ENCODE measurements at places on chromosomes 2 and 18.

DNA sequence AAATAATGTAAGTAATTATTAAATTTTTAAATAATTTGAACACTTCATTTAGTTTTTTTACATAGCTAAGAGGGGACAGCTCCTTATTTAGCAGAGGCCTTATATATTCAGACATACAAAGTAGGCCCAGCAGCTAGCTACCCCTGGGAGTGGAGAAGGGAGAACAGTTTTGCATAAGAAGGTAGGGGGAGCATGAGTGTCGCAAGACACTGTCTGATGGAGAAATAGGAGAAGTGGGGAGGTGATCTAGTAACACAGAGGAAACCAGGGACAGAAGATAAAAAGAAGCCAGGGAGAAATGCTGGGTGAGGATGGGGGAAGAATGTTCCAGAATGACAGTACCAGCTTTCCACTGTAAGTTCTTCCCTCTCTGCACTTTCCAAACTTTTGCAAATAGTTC lies 16.0 kb upstream of the RGPD4 start:
- DNase-seq: no peak

- DNase-seq: peak; percentile 64
Measured at GRCh38 chr18:68791801-68792200, 6.1 kb upstream of the CCDC102B start.

GRCh38 chr2:8548065-8548618 lies 133.7 kb upstream of the ID2 start:
- DNase-seq: no peak

- DNase-seq: no peak
Measured at GRCh38 chr2:162000431-162000830, 73.6 kb downstream of the DPP4 start.

DNA sequence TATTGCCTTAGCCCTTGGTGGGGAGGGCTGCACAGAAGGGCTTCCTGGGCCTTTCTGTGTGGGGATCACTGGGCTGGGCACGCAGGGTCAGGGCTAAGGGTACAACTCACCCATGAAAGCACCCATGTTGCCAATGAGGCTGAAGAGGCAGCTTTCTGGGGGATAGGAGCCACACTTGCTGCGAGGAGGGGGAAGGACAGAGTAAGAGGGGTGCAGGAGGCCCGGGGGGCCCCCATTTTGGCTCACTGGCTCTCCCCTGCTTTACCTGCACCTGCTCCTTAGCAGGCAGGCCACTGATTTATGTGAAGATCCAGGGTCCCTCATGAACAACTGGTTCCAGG lies 2.3 kb downstream of the TMEM150A start:
- no peak for DNase-seq
